ENCODE measurements at places on chromosomes 11 and 22.

GRCh38 chr11:70301721-70302418 is 31.4 kb downstream of the PPFIA1 start:
- no peak for DNase-seq

DNA sequence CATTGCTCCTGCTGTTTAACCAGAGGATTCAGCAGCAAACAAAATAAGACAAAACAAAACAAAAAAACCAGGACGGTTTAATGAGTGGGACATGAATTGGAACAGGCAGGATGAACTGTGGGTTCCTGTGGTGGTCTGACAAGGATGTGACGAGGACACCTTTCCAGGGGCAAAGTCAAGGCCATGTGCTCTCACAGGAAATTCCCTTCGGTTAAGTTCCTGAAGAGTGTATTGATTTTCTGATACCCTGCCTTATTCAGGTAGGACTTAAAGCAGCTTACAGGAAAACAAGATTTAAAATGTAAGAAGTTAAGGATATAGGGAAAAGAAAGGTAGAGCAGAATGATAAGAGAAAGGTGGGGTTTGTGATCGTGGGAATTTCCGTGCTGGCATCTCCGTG is 8.5 kb upstream of the PLET1 start:
- no peak for DNase-seq

DNA sequence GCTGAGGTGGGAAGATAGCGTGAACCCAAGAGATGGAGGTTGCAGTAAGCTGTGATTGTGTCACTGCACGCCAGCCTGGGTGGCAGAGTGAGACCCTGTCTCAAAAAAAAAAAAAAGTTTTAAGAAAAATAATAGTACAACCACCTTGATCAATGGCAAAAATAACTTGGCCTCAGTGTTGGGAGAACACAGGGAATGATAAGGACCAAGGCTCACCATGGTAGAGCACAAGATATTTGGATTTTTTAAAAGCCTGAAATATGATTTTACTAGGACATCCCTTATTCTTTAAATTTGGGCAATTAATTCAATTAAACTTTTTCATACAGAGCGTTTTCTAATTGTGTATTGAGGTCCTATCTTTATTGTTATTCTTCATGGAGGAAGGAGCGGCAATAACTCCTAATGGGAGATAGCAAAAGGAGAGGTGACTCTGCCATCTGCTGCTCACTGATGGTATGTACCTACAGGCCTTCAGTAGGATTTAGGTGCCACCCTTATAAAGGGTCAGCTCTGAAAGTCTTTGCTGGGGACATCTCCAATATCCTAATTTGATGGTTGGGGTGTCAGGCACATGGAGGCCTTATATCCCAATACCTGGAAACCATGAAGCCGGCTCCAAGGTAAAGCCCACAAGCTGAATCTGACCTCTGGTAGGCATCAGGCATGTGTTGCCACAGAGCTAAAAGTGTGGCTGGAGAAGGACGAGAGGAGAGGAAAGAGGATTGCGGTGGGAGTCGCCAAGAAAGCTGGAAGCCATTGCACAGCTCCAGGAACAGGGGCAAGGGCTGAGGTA is 21.9 kb upstream of the POLD3 start:
- DNase-seq, result peak; percentile 68

DNA sequence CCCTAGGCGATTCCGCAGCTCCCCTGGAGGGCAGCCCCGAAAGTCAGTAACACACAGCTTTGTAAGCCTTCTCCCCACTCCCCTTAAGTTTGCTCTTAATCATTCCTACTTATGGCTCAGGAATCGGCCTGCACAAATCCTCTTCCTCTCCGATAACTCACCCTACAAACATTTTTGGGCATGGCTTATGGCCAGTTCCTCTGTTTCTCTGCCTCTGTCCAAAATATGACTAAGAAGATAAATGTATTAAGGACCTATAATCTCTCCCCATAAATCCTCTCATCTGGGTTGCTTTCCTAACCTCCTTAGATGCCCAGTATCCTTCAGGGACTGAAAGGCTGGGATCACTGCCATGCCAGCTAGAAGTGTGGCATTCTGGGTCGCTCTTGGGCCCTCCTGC is 41.0 kb downstream of the PAMR1 start:
- no peak for DNase-seq

- no peak for DNase-seq
Measured at GRCh38 chr11:100942016-100942415, 187.6 kb downstream of the PGR start.

All from kidney tubule cell (primary cell).